DMS 273 treated with DMSO at 0.1 percent for 48 hours (cell line): ENCODE measurements at places on chromosomes 5 and 9.

DNA sequence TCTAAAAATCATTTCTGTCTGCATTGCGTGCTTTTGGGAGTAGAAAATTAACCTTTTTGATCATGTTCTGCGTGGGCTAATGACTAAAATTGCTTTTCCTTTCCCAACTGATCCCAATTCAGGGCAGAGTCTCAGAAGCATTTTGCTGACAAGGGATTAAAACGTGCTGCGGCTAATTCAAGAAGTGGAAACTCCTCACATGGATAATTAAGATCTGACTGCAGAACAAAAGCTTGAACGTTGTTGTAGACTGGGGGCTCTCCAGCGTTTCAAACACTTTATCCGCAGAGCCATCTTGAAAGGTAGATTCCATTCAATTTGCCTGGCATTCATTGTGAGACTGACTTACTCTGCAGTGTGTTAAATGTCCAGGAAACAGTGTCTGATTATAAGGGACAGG lies 485.3 kb upstream of the DMAC1 start:
- no peak for DNase-seq

GRCh38 chr9:116471093-116471906 lies 215.8 kb upstream of the TRIM32 start:
- DNase-seq: no peak

DNA sequence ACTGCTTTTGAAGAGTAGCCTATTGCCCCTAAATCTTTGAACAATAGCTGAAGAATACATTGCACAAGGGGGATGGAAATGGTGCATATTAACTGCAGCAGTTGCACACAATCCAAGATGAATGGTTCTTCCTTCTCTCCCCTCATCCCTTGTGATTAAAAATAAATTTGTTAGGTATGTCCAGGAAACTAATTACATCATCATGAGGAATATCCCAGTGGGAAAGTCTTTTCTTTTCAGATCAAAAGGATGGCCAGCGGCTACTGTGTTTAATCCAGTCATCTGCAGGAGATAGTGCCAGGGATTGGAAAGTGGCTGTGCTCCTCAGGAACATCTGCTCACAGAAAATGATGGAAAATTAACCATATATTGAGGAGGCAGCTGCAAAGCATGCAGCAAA lies 508.4 kb upstream of the SEMA6A start:
- no peak for DNase-seq

GRCh38 chr5:142079306-142079721 lies 29.3 kb upstream of the NDFIP1 start:
- no peak for DNase-seq

DNA sequence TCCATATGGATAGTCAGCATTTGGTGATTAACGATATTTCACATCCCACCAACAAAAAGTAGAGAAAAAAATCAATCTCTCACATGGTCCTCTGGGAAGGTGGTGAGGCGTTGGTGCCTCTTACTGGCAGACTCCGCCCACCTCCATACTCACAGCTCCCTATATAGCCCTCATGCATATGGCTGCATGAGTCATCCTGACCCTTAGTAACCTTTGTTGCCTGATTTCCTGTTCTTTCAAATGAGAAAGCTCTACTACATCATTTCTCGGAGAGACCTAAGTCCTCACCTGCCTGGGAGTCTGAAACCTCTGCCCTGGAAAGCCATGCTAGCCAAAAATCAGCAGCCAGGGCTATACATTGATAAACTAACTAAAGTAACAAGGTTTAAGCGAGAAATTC lies 33.3 kb upstream of the ABCA1 start:
- DNase-seq: peak; percentile 72

GRCh38 chr9:130662099-130662969 lies 2.1 kb upstream of the PRDM12 start:
- DNase-seq: no peak

- DNase-seq: peak; percentile 57
Observed at GRCh38 chr9:93207326-93207814, 23.4 kb downstream of the WNK2 start.

- no peak for DNase-seq
Observed at GRCh38 chr5:168288349-168289245, 2.8 kb upstream of the WWC1 start.

DNA sequence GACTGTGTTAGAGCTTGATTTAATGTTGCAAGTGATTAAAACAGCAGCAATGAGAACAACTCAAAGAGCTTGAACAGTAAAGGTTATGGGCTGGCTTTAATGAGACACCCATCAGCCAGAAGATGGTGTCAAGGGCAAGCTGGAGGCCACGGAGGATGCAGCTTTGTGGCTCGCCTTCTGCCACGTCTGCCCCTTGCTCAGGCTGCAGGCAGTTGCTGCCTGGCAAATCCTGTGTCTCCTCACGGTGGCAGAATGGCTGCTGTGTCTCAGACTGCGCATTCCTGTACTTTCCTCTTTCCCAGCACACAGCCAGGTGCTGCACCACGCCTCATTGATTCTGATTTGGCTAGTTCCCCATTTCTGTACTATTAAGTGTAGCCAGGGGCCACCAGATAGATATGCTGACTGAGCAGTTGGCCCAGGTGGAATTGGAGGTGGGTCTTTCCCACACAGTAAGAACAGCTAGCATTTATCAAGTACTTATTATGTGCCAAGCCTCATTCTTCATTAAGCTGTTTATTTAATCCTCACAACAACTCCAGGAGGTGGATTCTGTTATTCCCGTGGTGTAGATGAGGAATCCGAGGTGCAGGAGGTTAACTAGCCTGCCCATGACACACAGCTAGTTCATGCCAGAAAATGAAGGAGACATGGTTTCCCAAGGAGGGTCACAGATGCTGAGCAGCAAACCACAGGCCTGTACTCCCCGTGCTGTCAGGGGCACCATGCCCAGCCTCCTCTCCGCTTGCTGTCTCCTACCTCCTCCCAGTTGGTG lies 3.5 kb downstream of the NXNL2 start:
- DNase-seq: no peak

DNA sequence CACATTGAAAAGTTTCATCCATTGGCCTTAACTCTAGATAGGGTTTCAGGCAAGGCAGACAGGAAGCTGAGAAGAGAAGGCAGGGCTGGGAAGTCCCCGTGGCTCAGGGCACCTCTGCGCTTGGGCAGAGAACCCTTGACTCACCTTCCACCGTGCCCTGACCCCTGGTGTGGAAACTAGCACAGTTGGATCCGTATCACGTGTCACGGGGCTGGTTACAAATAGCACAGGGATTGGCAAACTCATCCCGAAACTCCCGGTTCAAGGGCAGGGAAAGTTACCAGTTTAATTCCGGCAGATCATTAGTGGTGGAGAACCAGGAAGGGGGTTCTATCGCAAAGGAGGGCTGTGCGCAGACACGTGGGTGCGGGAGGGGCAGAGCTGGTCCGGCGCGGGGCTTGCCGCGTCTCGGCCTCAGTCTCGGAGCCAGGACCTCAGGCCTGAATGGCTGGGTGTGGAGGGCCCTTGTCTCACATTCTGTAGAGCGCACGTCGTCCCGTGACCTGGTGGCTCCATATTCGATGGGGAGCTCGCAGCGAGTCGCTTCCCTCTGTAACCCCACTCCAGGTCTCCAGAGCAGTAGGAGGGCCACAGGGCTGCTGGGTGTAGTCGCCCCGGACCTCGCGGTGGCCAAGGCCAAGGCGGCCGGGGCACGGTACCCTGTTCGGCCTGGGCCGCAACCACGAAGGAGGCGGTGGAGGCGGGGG lies 771 bp upstream of the TMEM171 start:
- DNase-seq: no peak

- DNase-seq: no peak
Observed at GRCh38 chr9:109122726-109123621, 3.2 kb upstream of the TMEM245 start.

DNA sequence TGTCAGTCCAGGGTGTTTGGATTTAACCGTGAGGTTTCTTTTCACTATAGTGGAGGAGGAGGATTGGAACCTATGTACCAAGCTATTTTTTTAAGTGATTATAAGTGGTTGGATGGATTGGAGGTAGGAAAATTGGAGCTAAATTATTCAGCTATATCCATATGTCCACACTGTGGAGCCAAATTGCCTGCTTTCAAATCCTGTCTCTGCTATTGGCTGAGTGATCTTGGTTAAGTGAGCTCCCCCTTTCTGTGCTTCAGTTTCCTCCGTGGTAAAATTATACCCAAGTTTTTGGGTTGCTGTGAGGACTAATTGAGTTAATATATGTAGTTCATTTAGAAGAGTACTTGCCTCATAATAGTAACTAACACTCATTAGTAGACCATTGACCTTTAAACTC lies 2.5 kb downstream of the CENPP start:
- peak; percentile 51 for DNase-seq

DNA sequence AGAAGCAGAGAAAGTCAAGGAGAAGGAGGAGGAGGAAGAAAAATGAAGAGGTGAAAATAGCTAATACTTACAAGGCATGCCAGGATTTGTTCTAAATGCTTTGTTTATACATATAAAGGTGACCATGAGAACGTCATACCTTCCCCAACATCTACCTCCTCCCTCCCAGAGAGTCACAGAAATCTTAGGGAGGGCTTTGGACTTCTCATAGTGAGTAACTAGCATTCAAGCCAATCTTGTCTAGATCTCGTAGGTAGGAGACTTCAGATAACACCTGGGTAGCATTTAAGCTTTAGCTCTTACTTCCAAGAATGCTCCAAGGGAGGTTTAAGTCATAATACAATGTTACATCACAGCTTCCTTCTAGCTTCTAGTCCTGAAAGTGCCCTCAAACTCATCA lies 36.5 kb upstream of the GPBP1 start:
- DNase-seq: no peak

- no peak for DNase-seq
Observed at GRCh38 chr5:65290677-65291076, 191.0 kb downstream of the ADAMTS6 start.
